ENCODE measurements at places on chromosomes 6 and 20.

DNA sequence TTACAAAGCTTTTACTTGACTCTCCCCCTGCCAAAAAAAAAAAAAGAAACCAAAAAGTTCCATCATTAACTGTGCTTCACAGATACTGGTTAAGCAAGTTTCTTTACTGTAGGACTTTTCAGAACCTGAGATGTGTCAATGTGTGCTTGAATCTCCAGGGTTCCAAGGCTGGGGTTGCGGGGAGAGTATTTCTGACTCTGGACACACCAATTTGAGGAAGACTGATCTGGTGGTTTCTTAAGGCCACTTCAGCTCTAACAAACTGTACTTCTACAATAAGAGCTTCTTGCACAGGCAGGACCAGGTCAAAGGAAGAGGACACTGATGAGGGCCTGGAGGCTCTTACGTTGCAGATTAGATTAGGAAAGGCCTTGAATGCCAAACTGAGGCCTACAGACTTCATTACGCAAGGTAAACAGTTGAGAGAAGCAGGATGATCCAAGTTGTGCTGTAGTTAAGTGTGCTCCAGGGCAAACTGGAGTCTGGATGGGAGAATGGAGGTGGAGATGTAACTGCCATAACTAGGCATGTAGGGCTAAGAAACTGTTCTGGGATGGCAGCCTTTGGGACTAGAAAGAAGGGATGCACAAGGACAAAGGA, 24.4 kb downstream of the COMMD7 start:
- no peak for DNase-seq

GRCh38 chr6:20542927-20543602, 8.8 kb downstream of the CDKAL1 start:
- no peak for DNase-seq

GRCh38 chr6:6841571-6841970, 253.1 kb downstream of the LY86 start:
- no peak for DNase-seq

- no peak for DNase-seq
These were observed 27.1 kb downstream of the RNF217 start for GRCh38 chr6:124989136-124989983.

GRCh38 chr6:119661628-119662027, 312.1 kb upstream of the MAN1A1 start:
- DNase-seq: no peak

DNA sequence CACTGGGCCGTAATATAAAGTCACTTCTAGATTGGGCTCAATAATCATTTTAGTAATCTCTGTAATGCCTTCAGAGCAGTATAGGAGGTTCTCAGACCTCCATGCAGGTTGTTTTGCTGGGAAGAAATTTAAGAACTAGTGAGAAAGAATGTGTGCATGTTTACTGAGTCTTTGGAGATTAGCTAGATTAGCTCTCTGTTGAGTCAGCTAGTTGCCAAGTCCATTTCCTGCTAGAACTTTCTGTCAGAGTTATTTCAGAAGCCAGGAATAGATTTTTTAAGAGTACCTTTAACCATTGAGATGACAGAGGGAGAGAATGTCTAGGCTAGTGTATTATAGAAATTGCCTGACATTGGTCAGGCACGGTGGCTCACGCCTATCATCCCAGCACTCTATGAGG, 33.3 kb downstream of the ORC3 start:
- no peak for DNase-seq

DNA sequence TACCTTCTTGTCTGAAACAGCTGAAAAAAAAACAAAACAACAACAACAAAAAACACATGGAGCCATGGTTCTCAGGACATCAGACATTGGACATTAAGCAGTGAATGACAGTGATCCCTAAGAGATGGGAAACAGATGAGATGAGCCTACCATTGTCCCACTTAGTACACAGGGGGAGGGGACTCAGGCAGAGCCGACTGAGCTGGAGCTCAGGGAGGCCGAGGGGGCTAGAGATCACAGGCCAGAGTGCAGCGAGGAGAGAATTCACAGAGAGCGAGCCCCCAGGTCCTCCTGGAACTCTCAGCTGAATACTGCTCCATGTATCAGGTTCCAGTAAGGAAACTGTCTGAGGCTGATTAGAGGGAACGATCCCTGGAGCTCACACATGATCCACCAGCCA, 134.6 kb downstream of the GRM4 start:
- no peak for DNase-seq

DNA sequence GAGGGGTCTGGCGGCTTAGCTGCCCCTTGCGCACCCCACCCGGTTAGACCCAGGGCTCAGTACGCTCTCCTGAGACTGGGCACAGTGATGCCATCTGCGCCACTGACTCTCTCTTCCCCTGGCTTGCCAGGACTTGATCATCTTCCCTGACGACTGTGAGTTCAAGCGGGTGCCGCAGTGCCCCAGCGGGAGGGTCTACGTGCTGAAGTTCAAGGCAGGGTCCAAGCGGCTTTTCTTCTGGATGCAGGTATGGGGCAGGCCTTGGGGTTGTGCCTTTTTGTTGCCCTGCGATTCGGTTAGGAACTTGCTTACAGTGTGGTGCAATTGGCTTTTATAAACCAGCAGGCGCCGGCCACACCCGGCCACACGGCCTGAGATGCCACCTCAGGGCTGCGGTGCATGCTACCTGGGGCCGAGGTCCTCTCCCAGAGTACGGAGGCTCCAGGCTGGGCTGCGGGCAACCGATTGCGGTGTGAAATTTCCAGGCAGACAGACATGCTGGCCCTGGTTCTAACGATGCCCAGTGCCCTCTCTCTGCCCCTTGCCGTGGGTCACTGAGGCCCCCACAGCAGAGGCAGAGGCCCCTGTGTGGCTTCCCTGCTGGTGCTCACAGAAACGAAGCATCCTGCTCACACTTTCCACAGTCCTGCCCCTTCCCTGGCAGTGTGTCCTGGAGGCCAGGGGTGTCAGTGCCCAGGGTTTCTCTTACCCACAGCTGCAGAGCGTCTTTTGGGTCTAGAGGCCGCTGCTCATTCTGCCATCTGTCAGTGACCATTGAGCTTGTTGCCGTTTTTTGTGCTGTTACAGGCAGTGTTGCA, 1.7 kb downstream of the ADRM1 start:
- DNase-seq: no peak

DNA sequence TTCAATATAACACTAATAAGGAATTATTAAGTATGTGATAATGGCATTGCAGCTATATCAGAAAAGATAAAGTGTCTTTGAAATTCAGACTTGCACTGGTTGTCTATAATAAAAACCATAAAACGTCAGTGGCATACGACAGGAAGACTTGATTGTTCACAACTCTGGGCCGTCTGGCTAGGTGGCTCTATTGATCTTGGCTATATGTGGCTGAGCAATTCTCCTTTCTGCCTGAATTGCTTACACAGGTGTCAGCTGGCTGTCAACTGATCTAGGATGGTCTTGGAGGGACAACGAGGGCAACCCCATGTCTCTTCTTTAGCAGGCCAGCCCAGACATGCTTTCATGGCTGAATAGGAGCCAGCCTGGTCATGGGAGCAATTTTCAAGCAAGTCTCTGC, 359.1 kb downstream of the QKI start:
- no peak for DNase-seq

- no peak for DNase-seq
These were observed 13.2 kb downstream of the AAR2 start for GRCh38 chr20:36249450-36249849.

DNA sequence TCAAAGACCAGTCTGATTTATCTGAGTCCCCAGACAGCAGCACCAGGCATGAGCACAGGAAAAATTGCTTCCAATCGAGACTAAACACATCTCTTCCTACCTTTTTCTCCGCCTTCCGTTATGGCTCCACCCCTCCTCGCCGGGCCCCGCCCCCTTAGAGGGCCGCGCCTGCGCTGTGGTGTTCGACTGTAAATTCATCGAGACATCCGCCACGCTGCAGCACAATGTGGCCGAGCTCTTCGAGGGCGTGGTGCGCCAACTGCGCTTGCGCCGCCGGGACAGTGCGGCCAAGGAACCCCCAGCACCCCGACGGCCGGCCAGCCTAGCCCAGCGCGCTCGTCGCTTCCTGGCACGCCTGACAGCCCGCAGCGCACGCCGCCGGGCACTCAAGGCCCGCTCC, 8.9 kb downstream of the REM1 start:
- DNase-seq: no peak

- DNase-seq: no peak
These were observed 10.8 kb downstream of the RBCK1 start for GRCh38 chr20:418858-419365.

GRCh38 chr6:14703586-14703985, 542.3 kb upstream of the JARID2 start:
- DNase-seq: no peak

DNA sequence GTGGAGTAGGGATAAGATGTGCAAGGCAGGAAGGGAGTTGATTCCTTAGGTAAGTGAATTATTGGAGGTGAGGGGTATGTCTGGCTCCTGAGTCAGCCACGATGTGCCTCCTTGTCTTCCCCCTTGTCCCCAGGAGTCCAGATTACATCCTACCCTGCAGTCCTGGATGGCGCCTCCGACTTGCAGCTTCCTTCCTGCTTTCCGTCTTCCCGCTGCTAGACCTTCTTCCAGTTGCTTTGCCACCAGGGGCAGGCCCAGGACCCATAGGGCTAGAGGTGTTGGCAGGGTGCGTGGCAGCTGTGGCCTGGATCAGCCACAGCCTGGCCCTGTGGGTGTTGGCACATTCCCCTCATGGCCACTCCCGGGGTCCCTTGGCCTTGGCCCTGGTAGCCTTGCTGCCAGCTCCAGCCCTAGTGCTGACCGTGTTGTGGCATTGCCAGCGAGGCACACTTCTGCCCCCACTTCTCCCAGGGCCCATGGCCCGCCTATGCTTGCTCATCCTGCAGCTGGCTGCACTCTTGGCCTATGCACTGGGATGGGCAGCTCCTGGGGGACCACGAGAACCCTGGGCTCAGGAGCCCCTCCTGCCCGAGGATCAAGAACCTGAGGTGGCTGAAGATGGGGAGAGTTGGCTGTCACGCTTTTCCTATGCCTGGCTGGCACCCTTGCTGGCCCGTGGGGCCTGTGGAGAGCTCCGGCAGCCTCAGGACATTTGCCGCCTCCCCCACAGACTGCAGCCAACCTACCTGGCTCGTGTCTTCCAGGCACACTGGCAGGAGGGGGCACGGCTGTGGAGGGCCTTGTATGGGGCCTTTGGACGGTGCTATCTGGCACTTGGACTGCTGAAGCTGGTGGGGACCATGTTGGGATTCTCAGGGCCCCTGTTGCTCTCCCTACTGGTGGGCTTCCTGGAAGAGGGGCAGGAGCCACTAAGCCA, 4.9 kb downstream of the ABCC10 start:
- no peak for DNase-seq

DNA sequence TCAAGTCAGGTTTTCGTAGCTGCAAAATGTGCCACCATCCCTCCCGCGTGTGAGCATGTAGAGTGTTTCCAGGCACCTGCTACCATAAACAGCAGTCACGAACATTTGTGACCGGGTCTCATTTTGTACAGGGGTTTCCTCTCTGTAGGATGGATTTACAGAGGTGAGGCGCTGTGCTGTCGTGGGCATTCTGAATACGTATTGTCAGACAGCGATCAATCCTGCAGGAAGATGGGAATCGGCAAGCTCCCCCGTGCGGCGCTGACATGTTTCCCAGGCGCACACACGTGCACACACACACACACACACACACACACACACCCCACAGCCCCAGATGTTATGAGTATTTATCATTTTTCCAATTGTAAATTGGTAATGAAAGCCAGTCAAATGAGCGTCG, 15.8 kb downstream of the ANKRD60 start:
- DNase-seq: no peak

DNA sequence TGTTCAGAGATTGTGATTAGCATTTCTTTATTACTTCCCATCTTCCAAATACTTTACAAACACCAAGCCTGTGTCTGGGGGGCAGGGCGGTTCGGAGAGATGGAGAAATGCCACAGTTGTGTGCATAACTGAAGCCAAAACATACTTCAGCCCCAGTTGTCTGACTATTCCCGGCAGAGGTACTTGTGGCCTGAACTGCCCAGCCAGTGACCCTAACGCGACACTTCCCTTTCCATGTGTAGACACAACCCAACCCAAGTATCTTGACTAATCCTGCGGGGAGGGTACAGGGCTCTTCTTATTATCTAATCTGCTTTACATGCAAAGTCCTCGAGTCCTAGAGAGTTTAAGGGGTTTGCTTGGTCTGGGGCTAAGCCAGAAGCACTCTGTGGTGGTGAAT, 46.2 kb downstream of the ISM1 start:
- DNase-seq: no peak

Measured in stimulated activated CD4-positive, alpha-beta T cell treated with anti-CD3 and anti-CD28 coated beads, TNF-alpha, amount 100 ng/mL, for 1 hour (primary cell).